Fibroblast of villous mesenchyme (primary cell): ENCODE measurements at places on chromosomes 11 and 22. TPM values are rescaled to one million over a fixed set of nuclear protein-coding genes. Genes with fewer than 3 reads are reported as not detected.

The DGCR8 gene
- 30.7 and 34.1 TPM in 2 replicates for total RNA-seq

GRCh38 chr11:204587-205109, 2.6 kb downstream of the BET1L start:
- DNase-seq = no peak

DNA sequence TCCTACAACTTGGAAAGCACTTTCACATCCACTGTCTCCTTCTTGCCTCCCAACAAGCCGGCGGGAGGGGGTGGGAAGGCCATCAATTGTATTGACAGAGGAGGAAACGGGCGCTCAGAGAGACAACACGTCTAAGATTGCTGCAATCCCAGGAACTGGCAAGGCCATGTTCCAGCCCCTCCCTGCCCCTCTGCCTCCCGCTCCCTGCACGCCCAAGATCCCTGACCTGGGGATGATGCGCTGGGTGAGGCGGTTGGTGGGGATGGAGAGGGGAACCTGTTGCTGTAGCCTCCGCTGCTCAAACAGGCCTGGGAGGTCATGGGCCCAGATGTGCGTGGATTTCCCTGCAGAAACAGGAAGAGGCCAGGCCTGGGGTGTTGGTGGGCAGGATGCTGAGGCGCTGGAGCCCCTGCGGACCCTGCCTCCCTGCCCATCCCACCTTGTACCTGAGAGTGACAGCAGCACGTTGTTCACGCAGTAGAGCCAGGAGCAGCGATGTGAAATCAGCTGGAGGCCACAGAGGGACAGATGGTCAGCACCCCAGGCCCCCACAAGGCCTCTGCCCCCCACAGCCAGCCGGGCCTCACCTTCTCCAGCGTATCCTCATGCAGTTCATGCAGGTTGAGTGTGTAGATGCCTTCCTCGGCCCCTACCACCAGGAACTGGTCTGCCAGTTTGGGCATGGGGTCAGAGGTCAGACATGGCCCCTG, 6.8 kb downstream of the MAP4K2 start:
- DNase-seq = no peak

DNA sequence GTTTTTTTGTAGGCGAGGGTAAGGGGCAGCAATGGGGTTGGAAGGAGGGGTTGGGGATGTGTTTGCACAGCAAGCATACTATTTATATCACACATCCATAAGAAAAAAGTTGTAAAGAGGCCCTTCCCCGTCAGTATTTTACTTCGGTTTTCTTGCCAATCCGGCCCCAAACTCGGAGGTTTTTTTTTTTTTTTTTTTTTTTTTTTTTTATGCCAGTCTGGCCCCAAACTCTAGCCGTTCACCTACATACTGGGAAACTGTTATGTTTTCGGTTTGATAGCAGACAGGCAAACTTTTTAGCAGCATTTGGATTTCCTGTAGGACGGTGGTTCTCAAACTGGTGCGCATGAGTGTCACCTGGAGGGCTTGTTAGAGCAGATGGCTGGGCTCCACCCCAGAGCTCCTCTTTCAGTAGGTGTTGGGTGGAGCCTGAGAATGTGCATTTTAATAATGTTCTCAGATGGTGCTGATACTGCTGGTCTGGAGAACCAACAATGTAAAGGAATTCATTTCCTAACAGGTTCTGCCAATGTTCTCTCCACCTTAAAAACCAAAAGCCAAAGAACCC, 76.5 kb upstream of the ZBED5 start:
- DNase-seq = no peak
